ENCODE measurements at places on chromosomes 3 and 15. TPM values are rescaled to one million over a fixed set of nuclear protein-coding genes. Genes with fewer than 3 reads are reported as not detected.
A peak's percentile ranks its signal among the peaks of the same experiment; 100 is the strongest.

Gene MORC1
- 0.12 TPM for total RNA-seq

Gene FAM43A
- total RNA-seq = 4.8 TPM

GRCh38 chr3:10599444-10599843 lies 94.1 kb upstream of the ATP2B2 start:
- no peak for DNase-seq

- DNase-seq = peak; percentile 44
Measured at GRCh38 chr15:97745481-97746071, 214.9 kb upstream of the ARRDC4 start.

DNA sequence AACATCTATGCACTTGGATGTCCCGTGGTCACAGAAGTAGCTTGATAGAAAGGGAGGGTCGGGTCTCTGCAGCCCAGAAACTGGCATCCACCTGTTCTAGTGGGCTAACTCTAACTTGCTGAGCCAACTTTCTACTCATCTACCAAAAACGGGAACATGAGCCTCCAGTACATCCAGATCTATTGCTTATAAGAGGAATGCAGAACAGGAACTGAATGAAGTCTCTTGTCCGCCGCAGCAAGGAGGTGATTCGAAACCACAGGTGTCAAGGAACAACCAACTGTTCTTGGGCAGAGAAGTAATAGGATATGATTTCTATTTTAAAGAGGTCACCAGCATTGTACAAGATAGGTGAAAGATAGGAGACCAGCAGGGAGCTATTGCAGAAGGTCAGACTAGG lies 17.9 kb downstream of the TERC start:
- DNase-seq = no peak

GRCh38 chr3:18758047-18758704 lies 333.0 kb upstream of the SATB1 start:
- peak; percentile 11 for DNase-seq

GRCh38 chr15:74807282-74807681 lies 5.4 kb upstream of the LMAN1L start:
- no peak for DNase-seq

Measured in CD4-positive, CD25-positive, alpha-beta regulatory T cell (primary cell).